ENCODE measurements at places on chromosomes 16 and 17.

DNA sequence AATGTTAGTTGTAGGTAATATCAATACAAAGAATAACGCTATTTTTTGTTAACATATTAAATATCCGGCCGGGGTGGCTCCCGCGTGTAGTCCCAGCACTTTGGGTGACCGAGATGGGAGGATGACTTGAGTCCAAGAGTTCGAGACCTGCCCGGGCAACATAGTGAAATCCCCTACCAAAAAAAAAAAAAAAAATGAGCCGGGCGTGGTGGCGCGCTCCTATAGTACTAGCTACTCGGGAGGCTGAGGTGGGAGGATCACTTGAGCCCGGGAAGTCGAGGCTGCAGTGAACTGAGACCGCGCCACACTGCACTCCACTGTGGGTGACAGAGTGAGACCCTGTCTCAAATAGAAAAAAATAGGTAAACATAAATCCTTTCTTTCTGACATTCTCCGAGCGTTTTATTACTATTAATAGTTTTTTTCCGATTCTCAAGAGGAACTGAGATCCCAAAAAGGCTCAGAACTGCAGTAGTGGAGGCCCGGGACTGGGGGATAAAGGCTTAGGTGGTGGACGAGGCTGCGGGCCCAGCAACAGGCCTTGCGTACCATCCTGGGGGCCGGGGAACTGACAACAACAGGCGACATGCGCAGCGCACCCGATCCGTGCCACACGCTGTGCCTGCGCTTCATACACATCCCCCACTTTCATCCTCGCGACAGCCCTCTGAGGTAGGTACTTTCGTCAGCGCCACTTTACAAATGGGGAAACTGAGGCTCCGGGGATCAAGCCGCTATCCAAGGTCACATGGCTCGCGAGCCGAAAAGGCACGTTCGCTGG, 919 bp downstream of the N4BP1 start:
- no peak for DNase-seq

DNA sequence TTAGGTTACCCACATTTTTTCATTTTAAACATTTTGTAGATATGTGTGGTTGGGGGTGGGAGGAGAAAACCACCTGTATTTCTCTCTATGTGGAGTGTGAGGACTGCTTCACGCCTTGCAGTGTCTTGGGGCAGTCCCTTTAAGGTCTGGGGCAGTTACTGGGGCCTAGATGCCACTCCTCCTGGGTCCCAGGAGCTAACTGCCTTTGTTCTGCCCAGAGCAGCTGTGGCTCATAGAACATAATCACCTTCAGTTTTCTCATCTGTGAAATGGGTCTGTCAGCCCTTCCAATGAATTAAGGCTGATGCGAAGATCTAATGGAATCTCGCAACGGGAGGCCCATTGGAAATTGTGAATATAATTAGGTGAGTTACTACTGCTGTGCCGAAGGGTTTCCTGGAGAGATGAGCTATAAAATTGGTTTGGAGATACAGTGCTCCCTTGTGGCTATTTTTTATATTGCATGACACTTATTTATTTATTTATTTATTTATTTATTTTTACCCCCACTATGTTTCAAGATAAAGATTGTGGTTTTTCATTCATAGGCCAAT, 22.9 kb downstream of the DHRS7C start:
- DNase-seq: peak; percentile 52

DNA sequence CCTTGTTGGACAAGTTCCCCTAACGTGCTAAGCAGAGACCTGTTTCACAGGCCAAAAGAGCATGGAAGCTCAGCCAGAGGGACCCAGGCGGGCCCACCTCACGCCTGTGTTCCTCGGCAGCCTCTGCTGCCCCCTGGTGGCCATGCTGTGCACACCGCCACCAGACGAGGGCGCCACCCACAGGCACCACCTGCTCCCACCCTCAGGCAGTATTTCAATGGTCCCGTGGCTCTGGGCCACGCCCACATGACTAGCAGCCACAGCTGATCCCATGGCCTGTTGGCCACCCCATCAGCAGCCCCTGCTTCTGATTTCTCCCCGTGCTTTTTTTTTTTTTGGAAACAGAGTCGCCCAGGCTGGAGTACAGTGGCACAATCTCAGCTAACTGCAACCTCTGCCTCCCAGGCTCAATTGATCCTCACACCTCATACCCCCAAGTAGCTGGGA, 18.9 kb downstream of the MPG start:
- peak; percentile 89 for DNase-seq

DNA sequence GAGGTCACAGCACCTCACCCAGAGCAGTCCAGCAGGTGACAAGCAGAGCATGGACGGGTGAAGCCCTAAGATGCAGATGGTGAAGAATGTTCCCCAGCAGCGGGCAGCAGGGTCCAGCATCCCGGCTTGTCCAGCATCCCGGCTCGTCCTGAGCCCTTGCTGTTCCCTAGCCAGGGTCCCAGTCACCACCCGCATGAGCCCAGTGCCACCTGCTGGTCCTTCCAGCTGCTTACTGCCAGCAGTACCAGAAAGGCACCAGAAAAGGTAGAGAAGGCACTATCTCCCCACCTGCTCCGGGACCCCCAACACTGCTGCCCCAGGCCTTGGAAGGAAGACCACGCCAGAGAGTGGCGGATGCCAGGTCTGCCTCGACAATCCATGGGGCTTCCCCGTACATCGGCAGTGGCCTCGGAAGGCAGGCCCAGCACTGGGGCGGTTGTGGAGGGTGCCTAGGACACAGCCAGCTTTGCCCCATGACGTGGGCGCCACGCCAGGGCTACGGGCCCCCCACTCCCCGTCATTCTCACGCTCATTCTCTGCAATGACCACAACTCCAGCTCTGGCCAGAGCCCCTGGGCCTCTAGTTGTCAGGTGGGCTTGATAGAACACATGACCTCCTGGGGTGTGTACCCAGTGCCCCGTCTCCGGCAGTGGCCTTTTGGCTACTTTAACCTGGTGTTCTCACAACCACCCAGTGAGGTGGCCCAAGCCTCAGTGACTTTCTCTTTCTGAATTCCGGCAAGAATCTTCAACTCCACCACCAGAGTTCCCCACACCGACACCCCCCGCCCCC, 1.4 kb downstream of the CENPX start:
- peak; percentile 79 for DNase-seq

GRCh38 chr16:11964761-11965551, at the start of gene TNFRSF17:
Gene TNFRSF17 (plus strand): TSS chr16:11965210. CDS start chr16:11965325, 115 bp downstream.
- no peak for DNase-seq

DNA sequence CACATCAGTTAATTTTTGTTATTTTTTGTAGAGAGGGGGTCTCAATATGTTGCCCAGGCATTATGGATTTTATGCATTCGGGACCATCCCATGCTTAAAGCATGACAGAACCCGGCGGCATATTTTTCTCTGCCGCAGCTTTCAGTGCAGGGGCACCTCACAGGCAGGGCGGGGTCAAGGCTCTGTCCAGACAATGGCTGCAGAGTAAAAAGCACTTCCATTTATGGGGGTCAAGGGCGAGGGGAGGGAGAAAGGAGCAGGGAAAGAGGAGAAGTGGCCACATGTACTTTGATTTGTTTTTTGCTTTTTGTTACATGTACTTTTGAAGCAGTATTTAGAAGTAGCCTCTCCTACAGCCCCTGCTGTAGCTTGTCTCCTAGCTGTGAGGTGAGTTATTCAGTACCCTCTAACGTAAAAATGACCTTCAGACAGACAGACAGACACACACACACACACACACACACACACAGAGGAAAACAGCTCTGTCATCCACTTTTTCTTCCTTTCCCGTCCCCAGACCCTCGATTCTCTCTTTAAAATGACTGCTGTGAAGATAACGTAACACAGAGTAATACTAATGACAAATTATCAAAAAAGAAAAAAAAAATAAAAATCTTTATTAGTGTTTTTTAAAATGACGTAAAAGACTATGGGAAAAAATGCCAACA, 856 bp upstream of the SCPEP1 start:
- DNase-seq: peak; percentile 17

GRCh38 chr17:55660178-55660886, 62.3 kb downstream of the TMEM100 start:
- DNase-seq: peak; percentile 18

- DNase-seq: peak; percentile 45
Measured at GRCh38 chr16:35391328-35391727, 1931.9 kb downstream of the TP53TG3F start.

- peak; percentile 54 for DNase-seq
Measured at GRCh38 chr17:69972251-69972650, 102.8 kb upstream of the KCNJ16 start.

- DNase-seq: peak; percentile 58
Measured at GRCh38 chr16:85303354-85303883, 191.1 kb upstream of the CIBAR2 start.

GRCh38 chr16:54253118-54253517, 33.5 kb downstream of the IRX3 start:
- no peak for DNase-seq

DNA sequence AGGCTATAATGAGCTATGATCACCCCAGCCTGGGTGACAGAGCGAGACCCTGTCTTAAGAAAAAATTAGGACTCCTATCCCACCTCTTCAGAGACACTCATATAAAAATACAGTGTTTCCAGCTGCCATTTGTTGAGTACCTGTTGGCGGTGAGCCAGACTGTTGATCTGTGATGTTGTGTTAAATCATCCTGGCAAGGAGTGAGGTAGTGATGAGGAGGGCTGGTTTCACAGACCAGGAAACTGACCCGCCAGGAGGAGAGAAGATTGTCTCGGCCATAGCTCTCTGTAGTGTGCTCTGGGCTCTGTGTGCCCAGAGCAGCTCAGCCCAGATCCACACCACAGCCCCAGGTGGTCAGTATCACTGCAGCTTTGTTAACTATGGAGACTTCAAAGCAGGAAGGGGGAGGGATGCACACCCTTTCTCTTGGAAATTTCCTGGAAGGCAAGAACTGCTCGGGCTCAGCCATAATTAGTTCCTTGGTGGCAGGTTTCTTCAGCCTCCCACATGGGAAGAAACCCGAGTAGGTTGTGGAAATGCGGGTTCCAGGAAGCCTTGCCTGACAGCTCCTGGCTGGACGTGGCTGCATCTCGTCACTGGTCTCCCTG, 343.0 kb downstream of the SNX29 start:
- DNase-seq: no peak

Data from cardiac fibroblast (primary cell).